Effector memory CD8-positive, alpha-beta T cell (primary cell): ENCODE measurements at places on chromosomes 6 and 20.

- no peak for DNase-seq
Measured at GRCh38 chr6:44030812-44031454, 96.3 kb downstream of the MRPL14 start.

- no peak for DNase-seq
Measured at GRCh38 chr6:120938876-120939472, 395.3 kb downstream of the TBC1D32 start.

- DNase-seq, result no peak
Measured at GRCh38 chr20:9518576-9519175, 4.3 kb downstream of the LAMP5 start.

- DNase-seq, result no peak
Measured at GRCh38 chr6:54086439-54086838, 24.8 kb upstream of the MLIP start.

DNA sequence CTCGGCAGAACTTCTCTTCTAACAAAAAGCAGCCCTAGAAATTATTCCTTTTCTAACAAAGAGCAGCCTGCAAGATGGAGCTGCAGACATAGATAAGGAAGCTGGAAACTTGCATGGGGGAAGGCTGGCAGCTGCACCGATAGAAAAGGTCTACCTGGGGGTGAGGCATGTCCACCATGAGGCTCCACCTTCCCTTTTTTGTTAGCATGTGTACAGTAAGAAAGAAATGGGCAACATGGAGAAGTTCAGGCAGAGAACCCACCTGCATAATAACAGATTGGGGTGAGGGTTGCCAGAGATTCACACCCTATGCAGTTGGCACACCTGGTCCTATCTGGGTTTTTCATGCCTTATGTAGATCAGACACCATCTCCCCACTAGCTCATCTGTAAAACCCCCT is 25.4 kb downstream of the ZNF311 start:
- DNase-seq, result no peak
